Suprapubic skin (tissue), 4 donors: ENCODE measurements at places on chromosomes 16 and 17. TPM values are rescaled to one million over a fixed set of nuclear protein-coding genes. Genes with fewer than 3 reads are reported as not detected.

DNA sequence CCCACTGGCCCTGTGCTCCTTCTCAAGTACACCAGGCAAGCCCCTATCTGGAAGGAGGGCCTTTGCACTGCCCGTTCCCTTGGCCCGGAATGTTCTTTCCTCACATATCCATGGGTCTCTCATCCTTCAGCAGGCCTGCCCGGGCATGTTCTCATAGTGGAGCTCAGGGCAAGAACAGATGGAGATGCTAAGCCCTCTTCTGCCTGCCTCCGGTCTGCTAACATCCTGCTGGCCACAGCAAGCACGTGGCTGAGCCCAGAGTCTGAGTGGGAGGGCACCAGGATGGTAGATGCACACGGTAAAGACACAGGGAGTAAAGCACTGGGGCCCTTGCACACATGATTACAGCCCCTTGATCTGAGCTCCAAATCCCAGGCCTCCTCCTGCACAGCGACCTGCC lies 19.8 kb upstream of the ANKRD40CL start:
- H3K27me3 ChIP-seq, result no peaks in the 10 kb centered on the region
- no peaks in the 10 kb centered on the region for H3K36me3 ChIP-seq
- no peak for DNase-seq
- H3K27ac ChIP-seq, result peak overlapping the region; percentile 82
- no peak overlapping the region for H3K4me3 ChIP-seq

DNA sequence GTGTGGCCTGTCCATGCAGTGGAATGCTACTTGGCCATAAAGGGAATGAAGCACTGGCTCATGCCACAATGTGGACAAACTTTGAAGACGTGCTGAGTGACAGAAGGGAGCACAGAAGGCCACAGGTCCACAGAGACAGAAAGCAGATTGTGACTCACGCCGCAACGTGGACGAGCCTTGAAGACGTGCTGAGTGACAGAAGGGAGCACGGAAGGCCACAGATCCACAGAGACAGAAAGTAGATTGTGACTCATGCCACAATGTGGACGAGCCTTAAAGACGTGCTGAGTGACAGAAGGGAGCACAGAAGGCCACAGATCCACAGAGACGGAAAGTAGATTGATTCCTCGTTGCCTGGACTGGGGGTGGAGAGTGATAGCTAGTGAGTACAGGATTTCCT lies 19.2 kb downstream of the ZC3H18 start:
- peaks cover 6% of the 10 kb centered on the region for H3K4me1 ChIP-seq
- no peaks in the 10 kb centered on the region for H3K27me3 ChIP-seq
- no peak for DNase-seq
- H3K27ac ChIP-seq, result no peak overlapping the region
- H3K4me3 ChIP-seq, result no peak overlapping the region

GRCh38 chr16:10965440-10966061 lies 21.2 kb downstream of the CLEC16A start:
- H3K4me3 ChIP-seq, result no peak overlapping the region
- no peak for DNase-seq
- peaks cover 10% of the 10 kb centered on the region for H3K4me1 ChIP-seq

- H3K36me3 ChIP-seq, result no peaks in the 10 kb centered on the region
- no peaks in the 10 kb centered on the region for H3K27me3 ChIP-seq
- H3K4me3 ChIP-seq, result no peak overlapping the region
- DNase-seq, result no peak
These were observed 205.8 kb downstream of the PRKCA start for GRCh38 chr17:66507982-66508760.

GRCh38 chr16:74893541-74893940 lies 91.4 kb downstream of the WDR59 start:
- no peak overlapping the region for H3K4me3 ChIP-seq
- H3K27ac ChIP-seq, result no peak overlapping the region

- no peak overlapping the region for H3K4me3 ChIP-seq
- H3K27ac ChIP-seq, result no peak overlapping the region
- H3K36me3 ChIP-seq, result peaks cover 78% of the 10 kb centered on the region
- DNase-seq, result no peak
These were observed 51.2 kb downstream of the PLD6 start for GRCh38 chr17:17154981-17155380.

- H3K4me3 ChIP-seq, result no peak overlapping the region
- H3K27me3 ChIP-seq, result no peaks in the 10 kb centered on the region
- DNase-seq, result peak; percentile 70
- H3K36me3 ChIP-seq, result no peaks in the 10 kb centered on the region
- peaks cover 41% of the 10 kb centered on the region for H3K4me1 ChIP-seq
These were observed 9.7 kb downstream of the CDRT4 start for GRCh38 chr17:15457723-15458094.

DNA sequence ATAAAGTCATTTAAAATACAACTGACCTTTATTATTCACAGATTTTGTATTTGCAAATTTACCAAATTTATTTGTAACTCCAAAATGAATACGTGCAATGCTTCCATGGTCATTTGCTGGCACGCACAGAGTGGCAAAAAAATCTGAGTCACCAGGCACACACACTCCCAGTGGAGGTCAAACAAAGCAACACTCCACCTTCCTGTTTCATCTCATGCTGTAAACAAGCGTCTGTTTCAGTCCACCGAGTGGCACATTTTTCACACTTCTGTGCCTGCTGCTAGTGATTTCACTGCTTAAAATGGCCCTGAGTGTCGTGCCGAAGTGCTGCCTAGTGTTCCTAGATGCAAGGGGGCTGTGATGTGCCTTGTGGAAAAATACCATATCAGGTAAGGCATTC lies 17.8 kb upstream of the ITGAE start:
- H3K36me3 ChIP-seq, result peaks cover 100% of the 10 kb centered on the region
- DNase-seq, result no peak
- H3K27me3 ChIP-seq, result no peaks in the 10 kb centered on the region
- no peak overlapping the region for H3K4me3 ChIP-seq

DNA sequence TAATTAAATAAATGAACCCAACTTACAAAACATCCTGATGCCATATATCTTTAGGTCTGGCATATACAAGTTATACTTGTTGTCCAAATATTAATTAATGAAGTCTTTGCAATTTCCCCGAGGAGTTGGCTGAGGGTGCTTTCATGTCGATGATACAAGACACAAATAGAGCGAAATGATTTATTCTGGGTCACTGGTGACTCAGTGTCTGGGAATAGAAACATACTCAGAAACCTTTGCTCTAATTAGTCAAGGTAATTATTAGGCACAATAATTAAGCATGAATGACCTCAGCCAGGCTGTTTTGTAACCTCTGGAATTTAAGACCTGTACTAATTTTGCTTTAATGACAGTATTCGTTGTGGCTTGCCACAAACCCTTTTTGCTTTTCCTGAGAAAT lies 37.0 kb upstream of the HAPSTR1 start:
- H3K27ac ChIP-seq, result no peak overlapping the region
- H3K4me3 ChIP-seq, result no peak overlapping the region
- no peaks in the 10 kb centered on the region for H3K4me1 ChIP-seq
- H3K36me3 ChIP-seq, result no peaks in the 10 kb centered on the region

- DNase-seq, result peak; percentile 87
- peaks cover 14% of the 10 kb centered on the region for H3K36me3 ChIP-seq
- H3K27me3 ChIP-seq, result no peaks in the 10 kb centered on the region
- H3K4me1 ChIP-seq, result peaks cover 64% of the 10 kb centered on the region
- H3K27ac ChIP-seq, result peak overlapping the region; percentile 91
- H3K4me3 ChIP-seq, result peak overlapping the region; percentile 85
These were observed 567 bp downstream of the GNA13 start for GRCh38 chr17:65055708-65056638.

DNA sequence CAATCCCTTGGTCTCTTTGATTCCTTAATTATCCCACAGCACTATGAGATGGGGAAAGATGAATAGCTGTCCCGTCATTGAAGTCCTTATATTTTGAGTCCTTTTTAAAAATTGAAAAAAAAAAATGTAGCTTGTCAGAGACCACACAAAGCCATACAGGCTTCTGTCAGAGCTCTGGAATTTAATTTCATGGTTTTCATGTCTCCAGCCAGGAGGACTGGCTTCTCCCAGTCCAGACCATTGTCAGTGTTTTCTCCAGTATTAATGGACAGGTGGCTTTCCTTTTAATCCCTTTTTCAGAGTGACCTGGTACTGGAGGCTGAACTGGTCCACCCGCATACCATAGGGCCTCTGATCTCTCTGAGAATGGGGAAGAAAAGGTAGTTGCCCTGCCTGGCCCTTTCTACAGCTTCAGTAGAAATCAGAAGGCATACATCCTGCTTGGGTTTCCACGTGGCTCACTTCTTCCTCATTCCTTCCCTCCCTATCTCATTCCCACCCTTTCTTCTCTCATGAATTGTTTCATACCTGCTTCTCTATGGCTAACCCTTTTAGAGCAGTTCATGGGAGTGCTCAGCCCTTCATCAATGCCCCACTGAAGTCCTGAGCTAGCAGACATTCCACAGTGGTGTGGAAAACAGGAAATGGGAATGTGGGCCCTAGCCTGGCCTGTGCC lies 29.1 kb downstream of the TRIM16 start:
- H3K27me3 ChIP-seq, result no peaks in the 10 kb centered on the region
- no peak overlapping the region for H3K27ac ChIP-seq
- H3K4me1 ChIP-seq, result peaks cover 27% of the 10 kb centered on the region
- no peak overlapping the region for H3K4me3 ChIP-seq
- H3K36me3 ChIP-seq, result no peaks in the 10 kb centered on the region

- H3K27ac ChIP-seq, result no peak overlapping the region
- H3K4me1 ChIP-seq, result peaks cover 10% of the 10 kb centered on the region
- DNase-seq, result no peak
- no peak overlapping the region for H3K4me3 ChIP-seq
- H3K36me3 ChIP-seq, result no peaks in the 10 kb centered on the region
These were observed 19.9 kb downstream of the RPTOR start for GRCh38 chr17:80564545-80564944.

Gene KRTAP2-2
- 25.3 TPM for total RNA-seq

Gene KRTAP9-4
- not detected for total RNA-seq

Gene LCAT
- 10.6 TPM for total RNA-seq
